ENCODE measurements at places on chromosomes 3 and 15.

- no peak for DNase-seq
These were observed 24.8 kb downstream of the GABRR3 start for GRCh38 chr3:98010194-98010882.

- no peak for DNase-seq
These were observed 61.8 kb downstream of the CACNA2D2 start for GRCh38 chr3:50441424-50442217.

DNA sequence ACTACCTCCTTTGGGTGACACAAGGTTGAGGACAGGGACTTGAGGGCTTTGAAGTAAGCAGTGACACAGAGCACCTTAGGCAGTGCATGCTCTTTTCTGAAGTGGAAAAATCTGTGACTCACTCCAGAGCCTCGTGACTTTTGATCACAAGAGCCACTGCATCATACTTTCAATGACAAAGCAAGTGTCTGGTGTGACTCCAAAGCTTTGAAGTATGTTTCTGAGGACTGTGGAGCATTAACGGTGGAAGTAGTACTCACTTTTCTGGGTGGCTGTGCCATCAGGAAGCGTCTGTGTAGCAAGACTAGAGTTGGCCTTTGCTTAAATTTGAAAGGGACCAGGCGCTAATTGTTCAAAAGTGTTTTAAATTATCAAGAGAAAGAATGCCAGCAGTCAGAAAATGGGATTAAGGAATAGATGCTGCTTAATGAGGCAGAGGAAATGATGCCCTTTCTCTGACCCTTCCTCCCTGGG is 210.7 kb upstream of the TRIM42 start:
- no peak for DNase-seq

- no peak for DNase-seq
These were observed 6.1 kb downstream of the ZBTB47 start for GRCh38 chr3:42659451-42660130.

DNA sequence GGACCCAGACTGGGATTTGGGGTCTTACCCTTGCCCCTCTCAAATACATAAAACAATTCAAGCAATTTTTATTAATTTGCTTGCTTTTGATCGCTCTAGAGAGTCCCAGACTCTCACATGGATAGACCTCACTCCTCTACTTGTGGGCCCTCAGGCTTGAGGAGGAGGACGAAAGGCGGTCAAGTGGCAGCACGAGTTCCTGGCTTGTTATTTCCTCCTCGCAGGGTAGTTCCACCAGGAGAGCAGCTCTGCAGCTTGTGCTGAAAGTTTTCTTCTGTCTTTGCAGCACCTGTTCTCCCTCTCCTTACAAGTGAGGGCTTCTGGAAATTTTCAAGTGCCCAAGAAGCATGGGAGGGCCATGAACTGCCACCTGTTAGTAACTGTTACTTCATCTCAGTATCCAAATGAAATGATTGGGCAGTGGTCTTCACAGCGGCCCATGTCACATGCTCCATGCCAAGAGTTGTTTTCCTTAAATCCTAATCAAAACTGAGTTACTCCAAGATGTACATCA is 22.7 kb downstream of the ABI3BP start:
- no peak for DNase-seq

DNA sequence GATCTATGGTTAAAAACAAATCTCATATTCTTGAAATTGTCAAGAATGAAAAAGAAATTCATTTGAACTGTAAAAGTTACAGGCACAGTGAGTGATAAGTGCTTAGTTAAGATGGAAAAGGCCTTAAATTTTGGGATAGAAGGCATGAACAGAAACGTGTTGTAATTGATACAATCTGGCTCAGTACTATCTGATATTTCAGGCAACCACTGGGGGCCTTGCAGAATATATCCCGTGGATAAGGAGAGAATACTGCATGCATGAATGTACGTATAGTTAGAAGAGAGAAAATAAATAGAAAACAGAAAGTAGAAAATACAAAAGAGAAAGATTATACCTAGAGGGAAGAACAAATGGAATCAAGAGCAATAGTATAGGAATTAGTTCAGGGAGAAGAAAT is 741.4 kb upstream of the CCDC54 start:
- DNase-seq: no peak

Data from NCI-H446 (cell line).